Caki2 (cell line): ENCODE measurements at places on chromosomes 2 and 18.
A peak's percentile ranks its signal among the peaks of the same experiment; 100 is the strongest.

DNA sequence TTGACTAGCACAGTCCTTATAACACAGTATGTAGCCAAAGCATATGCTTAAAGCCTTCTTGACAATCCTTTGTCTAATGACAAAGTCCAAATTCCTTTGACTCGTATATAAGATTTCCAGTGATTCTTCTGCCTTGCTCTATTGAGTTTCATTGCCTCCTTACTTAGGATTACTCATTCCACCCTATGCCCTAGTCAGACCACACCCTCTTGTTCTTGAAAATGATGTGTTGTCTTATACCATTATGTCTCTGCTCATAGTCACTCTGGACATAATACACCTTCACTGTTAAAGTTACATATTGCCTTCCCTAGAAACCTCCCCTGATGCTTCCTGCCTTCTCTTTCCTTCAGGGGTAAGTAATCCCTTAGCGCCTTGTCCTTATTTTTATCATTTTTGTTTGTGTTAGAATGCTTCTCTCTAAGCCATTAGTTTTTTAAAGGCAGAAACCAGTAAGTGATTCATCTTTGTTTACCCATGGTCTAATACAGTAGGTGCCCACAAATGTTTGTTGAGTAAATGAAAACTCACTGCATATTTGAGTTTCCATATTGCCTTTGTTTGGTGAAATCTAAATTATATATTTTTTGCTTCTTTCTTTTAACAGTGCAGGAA, 19.3 kb downstream of the GPD2 start:
- DNase-seq: peak; percentile 72

DNA sequence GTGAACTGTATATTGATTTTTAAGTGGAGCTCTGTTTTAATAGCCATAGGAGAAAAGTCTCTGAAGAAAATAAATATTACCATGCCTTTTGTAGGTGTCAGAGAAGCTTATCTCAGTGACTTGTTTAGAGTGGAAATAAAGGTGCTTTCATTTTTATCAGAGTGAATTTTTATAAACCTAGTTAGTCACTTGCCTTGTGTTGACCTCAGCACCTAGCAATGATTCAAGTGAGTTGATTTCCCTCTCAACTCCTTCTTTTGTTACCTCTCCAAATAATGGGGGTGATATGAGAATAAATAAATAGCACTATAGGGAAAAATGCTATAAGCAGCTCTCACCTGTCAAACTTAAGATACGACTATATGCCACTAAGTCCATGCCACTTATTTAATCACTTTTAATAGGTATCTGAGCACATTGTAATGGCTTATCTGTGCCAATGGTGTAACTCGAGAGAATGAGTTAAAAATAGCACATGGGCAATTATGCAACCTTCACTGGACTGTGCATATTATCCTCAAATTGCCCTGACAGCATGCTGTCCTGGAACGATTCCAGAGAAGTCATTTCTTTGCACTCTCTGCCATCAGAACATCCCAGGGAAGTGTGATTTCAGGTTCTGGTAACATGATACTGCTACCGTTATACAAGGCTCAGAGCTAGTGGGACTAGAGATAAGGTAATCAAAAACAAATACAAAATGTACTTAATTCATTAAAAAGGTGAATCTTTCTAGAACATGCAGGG, 290.8 kb downstream of the CCDC85A start:
- DNase-seq: peak; percentile 24

DNA sequence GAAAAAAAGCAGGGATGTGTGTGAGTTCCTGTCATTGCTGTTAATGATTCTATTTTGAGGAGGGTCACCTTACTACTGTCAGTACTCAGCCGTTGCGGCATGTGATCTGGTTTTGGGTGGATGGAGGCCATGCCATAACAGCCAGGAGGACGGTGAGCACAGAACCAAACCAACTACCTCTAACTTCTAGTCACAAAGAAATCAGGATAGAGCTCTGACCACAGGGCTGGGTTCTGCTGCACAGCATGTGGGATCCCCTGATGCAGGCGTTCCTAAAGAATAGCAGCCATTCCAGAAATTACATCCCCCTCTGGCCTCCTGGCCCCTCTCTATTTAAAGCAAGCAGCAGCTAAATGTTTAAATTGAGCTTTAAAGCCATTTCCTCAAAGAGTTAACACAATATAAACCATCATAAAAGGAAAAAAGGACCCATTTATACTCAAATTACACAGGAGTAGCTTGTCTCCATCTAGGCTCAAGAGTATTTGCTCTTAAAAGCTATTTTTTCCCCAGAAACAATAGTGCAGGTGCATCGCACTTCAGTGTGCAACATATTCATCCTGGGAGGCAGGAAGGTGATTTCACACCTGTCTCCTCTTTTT, 786.4 kb downstream of the RNF144A start:
- DNase-seq: no peak

GRCh38 chr2:156333274-156333950, 891 bp upstream of the NR4A2 start:
- peak; percentile 24 for DNase-seq

- DNase-seq: no peak
Measured at GRCh38 chr2:229752970-229753729, 38.8 kb upstream of the DNER start.

- DNase-seq: no peak
Measured at GRCh38 chr2:12796657-12797056, 79.9 kb downstream of the TRIB2 start.

DNA sequence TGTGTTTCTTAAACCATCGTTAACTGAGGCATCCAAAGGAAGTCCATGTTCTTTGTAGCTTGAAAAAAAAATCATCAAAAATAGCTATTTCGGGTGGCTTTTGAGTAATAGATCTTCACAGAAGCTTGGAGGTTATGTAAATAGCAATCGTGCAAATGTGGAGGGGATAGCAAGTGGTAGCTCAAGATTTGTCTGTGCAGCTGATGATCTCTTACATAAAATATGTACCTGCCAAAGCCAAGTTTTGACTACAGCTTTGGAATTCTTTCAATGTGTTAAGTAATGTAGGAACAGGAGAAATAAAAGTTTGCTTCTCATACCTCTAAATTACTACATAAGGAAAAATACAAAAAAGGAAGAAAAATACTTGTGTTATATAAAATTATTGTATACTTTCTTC, 1432.0 kb downstream of the DPP10 start:
- DNase-seq: no peak

GRCh38 chr2:218323526-218324472, 31.5 kb upstream of the TMBIM1 start:
- peak; percentile 88 for DNase-seq

DNA sequence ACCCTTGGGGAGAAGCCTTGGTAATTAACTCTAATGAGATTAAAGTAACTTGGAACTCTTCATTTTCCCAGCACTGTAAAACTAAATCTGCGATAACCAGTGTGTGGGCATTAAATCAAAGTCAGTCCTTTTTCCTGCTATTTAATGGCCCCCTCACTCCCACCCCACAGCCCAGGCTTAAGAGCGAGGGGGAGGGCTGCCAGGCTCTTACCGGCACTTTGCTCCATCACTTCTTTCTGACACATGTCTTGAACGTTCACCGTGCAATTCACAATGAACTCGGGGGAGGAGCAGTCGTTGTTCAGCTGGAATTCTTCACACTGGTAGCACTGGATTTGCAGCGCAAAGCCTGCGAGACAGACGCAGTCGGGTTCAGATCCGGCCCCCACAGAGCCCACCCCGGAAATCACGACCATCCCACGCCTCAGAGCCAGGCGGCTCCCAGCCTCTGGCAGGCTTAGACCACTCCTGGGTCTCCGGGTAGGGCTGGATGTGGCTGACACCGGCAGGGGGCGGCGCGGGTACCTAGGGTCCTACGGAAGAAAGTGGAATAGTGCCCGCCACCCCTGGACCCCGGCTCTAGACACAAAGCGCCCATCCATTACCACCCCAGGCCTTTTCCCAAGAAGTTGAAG, 1.7 kb downstream of the LYPD1 start:
- DNase-seq: peak; percentile 64

DNA sequence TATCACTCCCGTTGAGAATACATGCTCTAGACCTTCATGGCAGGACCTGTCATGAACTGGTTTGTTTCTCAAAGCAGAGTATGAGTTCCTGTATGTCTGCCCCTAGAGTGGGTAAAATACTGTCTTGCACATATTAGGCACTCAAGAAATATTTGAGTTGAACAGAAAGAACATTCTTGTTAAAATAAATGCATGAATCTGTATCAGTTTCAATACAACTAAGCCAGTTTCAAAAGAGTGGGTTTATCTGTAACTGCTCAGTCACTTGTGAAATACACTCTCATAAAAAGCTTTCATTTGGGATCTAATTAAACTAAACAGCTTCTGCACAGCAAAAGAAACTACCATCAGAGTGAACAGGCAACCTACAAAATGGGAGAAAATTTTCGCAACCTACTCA, 69.2 kb downstream of the RFTN2 start:
- DNase-seq: no peak

DNA sequence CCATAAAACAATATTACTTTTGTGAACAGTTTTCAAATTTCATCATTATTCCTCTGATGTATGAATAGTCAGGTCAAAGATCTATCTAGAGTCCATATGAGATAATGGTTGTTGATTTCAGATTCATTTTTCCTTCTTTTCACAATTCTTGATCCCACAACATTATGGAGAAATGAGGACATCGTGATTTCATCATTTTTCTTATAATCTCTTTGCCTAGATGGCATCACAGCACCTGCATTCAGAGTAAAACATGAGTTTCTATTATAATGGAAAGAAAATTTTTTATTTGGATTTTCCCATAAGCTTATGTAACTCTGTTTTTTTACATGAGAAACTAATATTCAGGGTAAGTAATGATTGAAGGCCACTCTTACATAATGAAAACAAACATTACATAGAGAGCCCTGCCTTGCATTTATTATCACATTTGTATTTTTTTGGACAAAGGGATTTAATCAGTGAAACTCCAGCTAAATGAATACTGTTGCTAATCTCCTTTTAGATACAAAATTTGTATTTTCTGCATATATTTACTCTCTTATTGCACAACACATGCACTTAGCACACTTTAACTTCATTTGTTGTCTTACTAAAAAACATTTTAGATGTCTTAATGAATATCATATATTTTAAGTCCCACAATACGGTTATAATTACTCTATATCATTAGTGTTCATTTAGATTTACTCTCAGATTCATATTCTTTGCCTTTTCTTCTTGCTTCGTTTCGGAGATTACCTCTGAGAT, 188.4 kb upstream of the KYNU start:
- no peak for DNase-seq

- peak; percentile 21 for DNase-seq
Measured at GRCh38 chr2:134669731-134670669, 48.8 kb downstream of the TMEM163 start.

- DNase-seq: no peak
Measured at GRCh38 chr2:79630972-79631557, 118.2 kb downstream of the CTNNA2 start.

- no peak for DNase-seq
Measured at GRCh38 chr2:127515383-127515915, 10.8 kb downstream of the IWS1 start.

DNA sequence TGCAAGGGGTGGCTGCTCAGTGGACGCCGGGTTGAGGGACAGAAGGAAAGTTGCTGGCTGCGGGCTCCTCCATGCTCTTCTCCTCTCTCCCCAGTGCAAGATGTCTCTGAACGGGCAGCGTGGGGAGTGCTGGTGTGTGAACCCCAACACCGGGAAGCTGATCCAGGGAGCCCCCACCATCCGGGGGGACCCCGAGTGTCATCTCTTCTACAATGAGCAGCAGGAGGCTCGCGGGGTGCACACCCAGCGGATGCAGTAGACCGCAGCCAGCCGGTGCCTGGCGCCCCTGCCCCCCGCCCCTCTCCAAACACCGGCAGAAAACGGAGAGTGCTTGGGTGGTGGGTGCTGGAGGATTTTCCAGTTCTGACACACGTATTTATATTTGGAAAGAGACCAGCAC, 30.6 kb downstream of the IGFBP2 start:
- DNase-seq: no peak

- DNase-seq: no peak
Measured at GRCh38 chr2:644871-645270, 32.3 kb downstream of the TMEM18 start.

DNA sequence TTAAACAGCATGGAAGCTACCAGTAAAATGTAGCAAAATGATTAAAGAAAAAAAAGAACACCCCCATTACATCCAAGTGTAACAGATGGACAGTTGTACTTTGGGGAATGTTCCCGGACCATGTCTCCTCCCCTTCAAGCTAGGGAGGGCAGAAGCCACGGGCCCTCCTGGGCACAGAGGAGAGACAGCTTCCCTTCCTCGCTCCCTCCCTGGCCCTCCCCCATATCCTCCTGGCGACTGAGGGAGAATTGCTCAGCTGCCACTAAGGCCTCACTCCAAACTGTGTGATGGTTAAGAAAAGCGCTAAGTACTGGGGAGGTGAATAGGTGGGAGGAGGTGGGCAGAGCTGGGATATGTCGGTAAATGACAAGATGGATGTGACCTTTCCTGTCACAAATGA, 358.0 kb downstream of the HRH4 start:
- no peak for DNase-seq

DNA sequence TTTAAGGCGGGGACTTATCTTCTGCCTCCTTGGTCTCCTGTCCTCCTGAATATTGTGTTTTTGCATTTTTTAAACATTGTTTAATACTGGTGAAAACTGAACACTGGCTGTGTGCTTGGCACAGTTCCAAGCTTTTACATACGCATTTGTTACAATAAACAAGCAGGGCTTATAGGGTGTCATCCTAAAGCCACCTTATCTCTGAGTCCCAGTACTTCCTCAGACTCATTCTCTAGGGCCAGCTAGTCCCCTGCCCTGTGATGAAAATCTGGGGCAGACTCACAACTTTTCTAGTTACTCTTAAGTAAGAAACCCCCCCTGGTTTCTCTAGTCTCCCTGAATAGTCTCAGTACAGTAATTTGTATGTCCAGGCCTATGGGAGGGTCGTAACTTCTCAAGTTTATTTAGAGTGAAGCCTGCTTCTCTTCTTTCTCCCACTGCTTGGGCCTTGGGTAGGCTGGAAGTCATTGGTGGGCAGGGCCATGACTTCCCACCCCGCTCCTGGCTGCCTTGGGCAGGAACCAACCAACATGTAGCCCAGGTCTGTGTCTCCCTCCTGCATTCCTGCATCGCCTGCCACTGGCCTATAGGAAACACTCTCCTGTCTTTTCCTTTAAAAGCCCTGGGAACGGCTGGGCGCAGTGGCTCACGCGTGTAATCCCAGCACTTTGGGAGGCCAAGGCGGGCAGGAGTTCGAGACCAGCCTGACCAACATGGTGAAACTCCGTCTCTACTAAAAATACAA, 7.7 kb upstream of the KCNE4 start:
- no peak for DNase-seq

GRCh38 chr2:208618220-208618619, 211.6 kb downstream of the PTH2R start:
- no peak for DNase-seq

DNA sequence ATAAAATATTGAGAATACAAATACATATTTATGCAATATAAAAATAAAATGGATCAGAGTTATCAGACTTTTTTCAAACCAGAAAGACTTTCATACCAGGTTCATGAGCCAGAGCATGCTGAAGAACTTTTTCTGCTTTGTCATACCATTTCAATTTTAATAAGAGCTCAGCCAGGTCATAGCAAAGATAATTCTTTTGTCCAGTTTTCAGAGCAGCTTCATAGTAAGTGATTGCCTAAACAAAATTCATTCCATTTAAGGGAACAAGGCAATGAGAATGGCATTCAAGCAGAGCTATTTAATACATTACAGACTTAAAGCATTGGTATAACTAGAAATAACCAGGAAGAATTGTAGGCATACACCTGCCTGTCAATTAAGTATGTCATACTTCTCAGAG, 42.3 kb downstream of the TTC21B start:
- no peak for DNase-seq

GRCh38 chr2:238947920-238948710, 100.2 kb downstream of the TWIST2 start:
- DNase-seq: peak; percentile 30

GRCh38 chr2:28277466-28277865, 115.2 kb upstream of the FOSL2 start:
- no peak for DNase-seq

- no peak for DNase-seq
Measured at GRCh38 chr18:38305961-38306360, 740.4 kb upstream of the CELF4 start.
